Endodermal cell (in vitro differentiated cells): ENCODE measurements at places on chromosomes 1 and 21.
A peak's percentile ranks its signal among the peaks of the same experiment; 100 is the strongest.

DNA sequence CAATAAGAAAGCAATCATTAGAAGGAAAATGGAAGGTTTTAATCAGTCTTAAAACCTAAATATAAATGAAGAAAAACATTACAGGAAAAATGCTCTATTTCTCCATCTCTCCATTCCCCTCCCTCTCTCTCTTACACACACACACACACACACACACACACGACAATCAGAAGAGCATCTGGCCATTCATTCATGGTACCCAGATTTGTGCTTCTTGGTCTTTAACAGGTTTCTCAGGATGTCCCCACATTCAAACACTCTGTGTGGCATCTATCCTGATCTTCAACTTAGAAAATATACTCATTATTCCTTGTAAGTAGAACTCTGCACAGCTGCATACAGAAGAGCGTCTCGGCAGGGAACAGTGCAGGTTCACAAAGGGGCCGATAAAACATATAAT lies 779 bp downstream of the LRRC40 start:
- DNase-seq: no peak

- no peak for DNase-seq
These were observed 53.5 kb upstream of the PDE9A start for GRCh38 chr21:42599962-42600361.

- no peak for DNase-seq
These were observed 5.6 kb downstream of the ARHGEF16 start for GRCh38 chr1:3459940-3460671.

DNA sequence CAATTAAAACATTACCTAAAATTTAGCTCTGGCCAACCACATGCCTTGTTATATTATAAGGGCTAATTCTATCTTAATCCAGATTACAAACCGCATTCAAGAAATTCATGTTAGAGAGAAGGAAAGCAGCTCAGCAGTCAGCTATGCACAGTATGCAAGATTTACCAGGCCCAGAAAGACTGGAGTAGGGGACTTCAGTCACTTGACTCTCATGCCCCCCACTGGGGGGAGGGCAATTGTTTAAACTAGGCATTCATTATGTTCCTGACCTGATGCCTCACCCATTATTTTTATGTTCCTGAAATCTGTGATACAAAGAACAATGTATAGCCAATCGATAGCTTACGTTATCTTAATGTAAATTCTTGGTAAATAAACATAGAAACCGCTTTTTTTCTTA lies 96.9 kb downstream of the ZNF644 start:
- DNase-seq: peak; percentile 76

GRCh38 chr1:200654660-200655059 lies 15.0 kb downstream of the DDX59 start:
- no peak for DNase-seq
